ENCODE measurements at places on chromosomes 11 and 22. TPM values are rescaled to one million over a fixed set of nuclear protein-coding genes. Genes with fewer than 3 reads are reported as not detected.
A peak's percentile ranks its signal among the peaks of the same experiment; 100 is the strongest.

DNA sequence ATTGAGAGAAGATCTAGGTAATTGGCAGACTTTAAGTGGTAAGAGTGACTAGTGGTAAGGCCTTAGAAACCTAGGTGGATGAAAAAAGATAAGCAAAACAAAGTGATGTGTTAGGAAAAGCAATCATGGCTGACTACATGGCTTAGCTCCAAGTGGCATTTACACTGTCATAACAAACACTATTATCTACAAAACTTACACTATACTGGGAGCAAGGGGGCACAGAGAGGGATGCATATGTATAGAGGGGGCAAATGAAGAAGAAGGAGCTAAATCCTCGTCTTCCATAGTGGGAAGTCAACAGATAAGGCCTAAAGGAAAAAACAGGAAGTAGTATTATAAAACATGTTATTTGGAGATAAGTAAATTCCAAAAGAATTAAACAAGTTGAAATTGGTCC is 32.5 kb downstream of the ADORA2A start:
- DNase-seq = no peak

The TOM1 gene
- 28.6 TPM for total RNA-seq

GRCh38 chr11:3709977-3710376 is 38.8 kb upstream of the CHRNA10 start:
- no peak for DNase-seq

The PRRG4 gene
- 0.06 TPM for total RNA-seq

The SCUBE2 gene
- total RNA-seq = 42.1 TPM

GRCh38 chr11:118923721-118924587 is 1.8 kb downstream of the BCL9L start:
- DNase-seq = no peak

GRCh38 chr22:27472975-27473374 is 328.6 kb downstream of the MN1 start:
- DNase-seq = no peak

GRCh38 chr11:65036931-65037330 is 4.1 kb upstream of the SAC3D1 start:
- no peak for DNase-seq

The TRIM48 gene
- not detected for total RNA-seq

- no peak for DNase-seq
Measured at GRCh38 chr22:19929586-19930550, 11.7 kb upstream of the COMT start.

DNA sequence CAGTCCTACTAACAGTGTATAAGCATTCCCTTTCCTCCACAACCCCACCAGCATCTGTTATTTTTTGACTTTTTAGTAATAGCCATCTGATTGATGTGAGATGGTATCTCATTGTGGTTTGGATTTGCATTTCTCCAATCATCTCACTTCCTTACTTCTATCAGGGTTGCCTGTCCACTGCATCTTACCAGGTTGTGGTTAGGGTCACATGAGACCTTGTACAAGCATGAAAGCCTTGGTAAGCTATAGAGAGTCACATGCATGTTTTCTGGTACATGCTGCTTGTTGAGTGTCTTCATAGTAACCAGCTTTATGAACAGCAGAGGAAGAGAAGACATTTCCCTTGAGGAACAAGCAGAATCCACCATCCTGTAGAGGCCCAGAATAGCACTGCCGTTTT is 102.9 kb upstream of the PAX6 start:
- DNase-seq = no peak

The WBP2NL gene
- not detected for total RNA-seq

- no peak for DNase-seq
Measured at GRCh38 chr11:21119411-21119810, 450.0 kb downstream of the NELL1 start.

- peak; percentile 75 for DNase-seq
Measured at GRCh38 chr11:47186076-47186699, at the start of gene PACSIN3. Gene PACSIN3, minus strand, starts transcription at chr11:47186434. Its CDS starts 3,707 bp downstream, at chr11:47182727.

The GNAZ gene
- 31.3 TPM for total RNA-seq

The UCP2 gene
- total RNA-seq = 88.1 TPM

- no peak for DNase-seq
Measured at GRCh38 chr11:118215262-118215661, 9.5 kb downstream of the JAML start.

- DNase-seq = no peak
Measured at GRCh38 chr22:46105494-46106278, 44.6 kb upstream of the PPARA start.

The LGALS1 gene
- 42.9 TPM for total RNA-seq

GRCh38 chr11:126722956-126723664 is 277.5 kb downstream of the KIRREL3 start:
- no peak for DNase-seq

The C11orf21 gene
- total RNA-seq = not detected

The KCTD14 gene
- total RNA-seq = 5.3 TPM

The RABL2B gene
- total RNA-seq = 13.9 TPM

- no peak for DNase-seq
Measured at GRCh38 chr11:121004206-121004840, 19.6 kb upstream of the TBCEL start.

- DNase-seq = no peak
Measured at GRCh38 chr11:109512680-109513079, 90.7 kb downstream of the C11orf87 start.

DNA sequence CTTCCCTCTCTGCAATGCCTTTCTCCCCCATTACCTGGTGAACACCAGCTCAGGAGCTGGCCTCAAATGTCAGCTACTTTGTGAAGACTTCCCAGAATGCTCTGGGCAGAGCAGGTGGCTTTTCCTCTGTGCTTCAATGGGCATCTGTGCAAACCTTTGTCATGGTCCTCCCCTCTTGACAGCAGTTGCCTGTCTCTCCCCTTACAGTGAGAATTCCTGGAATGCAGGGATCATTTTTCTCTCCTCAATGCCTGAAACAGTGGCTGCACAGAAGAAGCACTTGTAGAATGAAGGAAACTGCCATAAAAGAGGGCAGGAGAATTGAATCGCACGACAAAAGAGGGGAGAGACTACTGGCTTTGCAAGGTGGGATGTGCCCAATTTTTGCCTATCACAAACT is 92.8 kb upstream of the NARS2 start:
- DNase-seq = no peak

DNA sequence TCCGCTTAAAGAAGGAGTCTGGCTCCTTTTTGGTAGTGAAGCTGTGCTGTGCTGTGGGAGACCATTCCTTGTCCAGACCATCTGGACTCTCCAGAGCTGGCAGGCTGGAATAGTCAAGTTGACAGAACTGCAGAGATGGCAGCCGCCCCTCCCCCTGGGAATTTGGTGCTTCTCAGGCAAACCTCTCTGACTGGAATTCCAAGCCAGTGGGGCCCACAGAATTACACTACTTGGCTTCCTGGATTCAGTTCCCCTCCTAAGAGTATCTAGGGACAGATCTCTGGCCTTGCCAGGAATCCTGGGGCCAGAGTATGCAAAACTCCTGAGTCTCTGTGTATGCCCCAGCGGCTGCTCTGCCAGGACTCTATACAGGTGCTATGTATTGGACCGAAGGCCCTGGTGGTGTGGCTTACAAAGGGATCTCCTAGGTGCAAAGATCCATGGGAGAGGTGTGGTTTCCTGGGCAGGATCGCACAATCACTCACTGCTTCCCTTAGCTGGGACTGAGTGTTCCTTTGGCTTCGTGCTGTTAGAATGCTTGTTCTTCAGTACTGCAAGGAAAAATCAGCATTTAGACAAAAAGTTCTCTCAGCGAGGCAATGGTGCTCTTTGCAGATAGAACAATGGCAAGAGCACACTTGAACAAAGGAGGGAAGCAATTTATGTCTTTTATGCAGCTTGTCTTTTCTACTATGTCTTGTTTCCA is 86.8 kb downstream of the PRMT3 start:
- peak; percentile 13 for DNase-seq

The SLC22A8 gene
- not detected for total RNA-seq

DNA sequence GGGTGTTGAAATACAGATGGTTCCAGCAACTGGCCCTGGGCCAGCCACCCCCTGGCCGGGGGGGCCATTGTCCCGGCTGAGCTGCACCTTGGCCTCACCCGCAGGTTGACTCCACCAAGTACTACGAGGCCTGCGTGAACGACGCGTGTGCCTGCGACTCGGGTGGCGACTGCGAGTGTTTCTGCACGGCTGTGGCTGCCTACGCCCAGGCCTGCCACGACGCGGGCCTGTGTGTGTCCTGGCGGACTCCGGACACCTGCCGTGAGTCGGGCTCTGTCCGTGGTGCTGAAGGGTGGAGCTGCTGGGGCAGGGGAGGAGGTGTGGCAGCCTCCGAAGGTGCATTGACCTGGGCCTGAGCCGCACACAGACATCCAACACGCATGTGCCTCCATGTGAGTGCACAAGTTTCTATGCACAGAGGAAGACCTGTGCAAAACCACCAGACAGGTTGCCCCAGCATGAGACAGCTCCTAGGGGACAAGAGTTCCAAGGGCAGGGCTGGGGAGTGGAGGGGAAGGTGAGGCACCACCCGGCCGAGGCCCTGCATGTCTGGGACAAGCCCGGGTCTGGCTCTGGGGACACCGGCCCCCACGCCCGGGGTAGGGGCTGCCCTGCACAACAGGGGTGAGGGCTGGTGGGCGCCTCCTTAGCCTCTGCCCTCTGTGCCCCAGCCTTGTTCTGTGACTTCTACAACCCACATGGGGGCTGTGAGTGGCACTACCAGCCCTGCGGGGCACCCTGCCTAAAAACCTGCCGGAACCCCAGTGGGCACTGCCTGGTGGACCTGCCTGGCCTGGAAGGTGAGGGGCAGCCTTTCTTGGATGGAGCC is 16.1 kb downstream of the MUC5B start:
- DNase-seq = peak; percentile 86

GRCh38 chr22:28410050-28410816 is 269.4 kb downstream of the TTC28 start:
- no peak for DNase-seq

The TIGD3 gene
- 4.3 TPM for total RNA-seq

- DNase-seq = peak; percentile 88
Measured at GRCh38 chr11:2885017-2885677, 428 bp downstream of the CDKN1C start.

DNA sequence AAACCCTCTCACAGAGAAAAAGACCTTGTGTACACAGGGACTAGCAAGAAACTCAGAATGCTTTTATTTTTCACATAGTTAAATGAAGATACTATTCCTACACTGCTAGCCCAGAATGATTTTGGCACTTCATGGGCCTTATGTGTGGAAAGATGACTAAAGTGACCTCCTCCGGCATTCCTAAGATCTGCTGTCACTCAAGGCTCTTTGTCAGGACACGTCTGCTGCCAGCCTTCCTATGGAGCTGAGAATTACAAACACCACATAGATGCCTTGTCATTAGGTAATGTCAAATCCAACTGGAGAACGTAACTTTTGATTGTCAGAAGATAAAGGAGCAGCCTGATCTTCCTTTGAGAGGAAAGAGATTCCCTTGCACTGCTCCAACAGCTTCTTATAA is 249.1 kb downstream of the FAT3 start:
- DNase-seq = no peak

- no peak for DNase-seq
Measured at GRCh38 chr11:67668192-67668551, 6.3 kb downstream of the ALDH3B2 start.

Measured in neural progenitor cell (in vitro differentiated cells).